8988T (cell line): ENCODE measurements at places on chromosomes 12 and 14.

- DNase-seq: no peak
These were observed 102.7 kb upstream of the DACT1 start for GRCh38 chr14:58535044-58535443.

GRCh38 chr14:56195704-56196103 lies 77.5 kb downstream of the PELI2 start:
- DNase-seq: no peak

DNA sequence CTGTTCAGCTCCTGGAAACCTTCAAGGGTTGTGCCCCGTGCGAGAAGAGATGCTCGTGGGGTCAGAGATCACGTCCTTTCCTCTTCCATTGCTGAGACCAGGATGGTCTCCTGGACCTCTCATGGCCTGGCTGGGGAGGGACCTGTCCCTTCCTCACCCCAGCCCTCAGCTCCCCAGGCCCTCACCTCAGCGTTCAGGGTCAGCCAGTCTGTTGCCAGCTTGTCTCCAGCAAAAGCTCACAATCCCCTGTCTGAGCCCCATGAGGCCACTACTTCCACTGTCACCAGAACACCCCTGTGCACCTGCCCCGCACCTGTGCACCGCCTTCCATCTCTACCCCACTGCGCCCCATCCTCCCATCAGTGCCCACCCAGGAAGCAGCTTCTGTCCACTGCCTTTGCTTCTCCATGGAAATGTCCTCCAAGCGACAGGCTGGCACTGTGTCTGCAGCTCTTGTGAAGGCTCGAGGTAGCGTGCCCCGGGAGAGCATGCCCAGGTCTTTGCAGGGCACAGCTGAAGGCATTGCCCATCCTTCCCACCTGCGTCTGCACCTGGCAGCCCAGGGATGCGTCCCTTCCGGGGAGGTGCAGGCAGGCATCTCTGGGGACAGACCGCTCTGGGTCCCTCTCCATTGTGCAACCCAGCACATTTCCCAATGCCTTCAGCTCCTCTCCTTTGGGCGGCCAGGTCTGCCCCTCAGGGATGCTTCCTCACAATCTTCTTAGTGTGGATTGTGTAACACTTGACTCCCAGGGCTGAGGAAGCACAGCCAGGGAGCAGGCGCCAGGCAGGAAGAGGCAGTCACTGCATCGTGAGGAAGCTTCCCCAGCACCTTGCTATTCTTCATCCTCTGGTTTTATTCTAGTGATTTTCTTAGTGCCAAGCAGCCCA lies 179.6 kb downstream of the ADGRD1 start:
- no peak for DNase-seq

GRCh38 chr12:131855521-131856142 lies 27.4 kb downstream of the MMP17 start:
- DNase-seq: peak; percentile 24

- no peak for DNase-seq
These were observed 364.7 kb downstream of the BCAT1 start for GRCh38 chr12:24584032-24584675.

DNA sequence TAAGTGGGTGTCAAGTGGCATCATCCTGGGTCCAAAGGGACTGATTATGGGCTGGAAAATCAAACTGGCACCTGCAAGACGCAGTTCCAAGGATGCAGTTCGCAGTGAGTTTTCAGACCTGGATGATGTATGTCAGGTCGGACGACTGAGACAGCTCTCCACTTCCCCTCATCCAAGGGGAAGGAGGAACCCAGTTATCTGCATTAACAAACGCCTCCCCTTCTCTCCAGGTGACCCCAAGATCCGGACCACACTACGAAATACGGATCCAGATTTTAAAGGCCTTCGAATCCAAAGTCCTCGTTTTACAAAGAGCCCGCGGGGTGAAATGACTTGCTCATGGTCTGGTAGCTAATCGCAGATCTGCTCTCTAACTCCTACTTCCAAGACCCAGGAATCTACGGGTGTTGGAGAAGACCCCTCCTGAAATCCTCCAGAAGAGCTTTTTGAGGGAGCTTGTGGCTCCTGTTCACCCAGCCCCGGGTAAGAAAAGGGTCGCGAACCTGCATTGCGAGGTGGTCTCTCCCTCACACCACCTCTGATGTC lies 460 bp upstream of the SYNE2 start:
- DNase-seq: no peak

GRCh38 chr12:64427988-64428387 lies 23.8 kb downstream of the XPOT start:
- DNase-seq: no peak

- DNase-seq: no peak
These were observed 9.8 kb downstream of the RARG start for GRCh38 chr12:53222170-53222721.

DNA sequence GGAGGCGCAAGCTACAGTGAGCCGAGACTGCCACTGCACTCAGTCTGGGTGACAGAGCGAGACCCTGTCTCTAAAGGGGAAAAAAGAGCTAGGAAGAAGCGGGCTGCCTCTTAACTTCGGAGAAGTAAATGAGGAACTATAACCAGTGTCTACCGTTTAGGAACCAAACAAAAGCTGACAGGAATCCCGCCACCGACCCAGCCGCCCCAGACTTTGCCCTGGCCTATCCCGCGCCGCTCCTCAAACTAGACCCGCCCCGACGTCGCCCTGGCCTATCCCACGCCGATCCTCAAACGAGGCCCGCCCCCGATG lies 568 bp upstream of the SIVA1 start:
- peak; percentile 96 for DNase-seq

- no peak for DNase-seq
These were observed 45.5 kb downstream of the FGD4 start for GRCh38 chr12:32444895-32445294.

DNA sequence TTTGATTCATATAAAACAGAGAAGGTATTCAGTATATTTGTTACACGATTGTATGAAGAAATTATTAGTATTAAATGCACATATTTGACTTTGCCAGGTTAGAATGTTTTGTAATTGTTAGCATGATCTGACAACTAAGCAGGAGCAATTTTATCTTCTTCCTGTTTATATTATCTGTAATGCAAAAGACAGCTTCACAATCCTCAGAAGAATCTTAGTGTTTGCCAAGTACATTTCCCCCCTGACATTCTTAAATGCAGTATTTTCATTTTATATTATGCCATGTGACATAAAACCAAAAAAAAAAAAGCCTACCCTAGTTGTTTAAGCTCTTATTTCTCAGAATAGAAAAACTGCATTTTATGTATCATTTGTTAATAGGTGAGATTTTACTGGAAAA lies 469.4 kb downstream of the FOXG1 start:
- DNase-seq: no peak

- no peak for DNase-seq
These were observed 965.2 kb downstream of the VRK1 start for GRCh38 chr14:97762386-97762785.

DNA sequence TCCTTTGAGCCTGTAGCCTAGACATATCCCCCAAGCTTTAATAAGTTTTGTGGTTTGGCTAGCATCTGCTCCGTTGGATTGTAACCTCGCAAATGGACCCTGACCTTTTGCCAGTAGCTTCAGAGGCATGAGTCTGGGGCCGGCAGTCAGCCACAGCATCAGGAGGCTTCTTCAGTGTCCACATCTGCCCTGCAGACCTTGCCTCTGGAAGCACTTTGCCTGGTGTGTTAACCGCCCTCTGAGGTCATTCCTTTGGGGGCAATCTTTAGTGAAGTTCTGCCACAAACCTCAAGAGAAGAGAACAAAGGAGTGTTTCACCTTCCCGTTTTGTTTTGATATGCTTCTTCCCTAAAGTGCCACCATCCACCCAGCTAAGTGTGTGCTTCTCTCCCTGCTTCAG lies 71.4 kb downstream of the GNS start:
- DNase-seq: no peak

DNA sequence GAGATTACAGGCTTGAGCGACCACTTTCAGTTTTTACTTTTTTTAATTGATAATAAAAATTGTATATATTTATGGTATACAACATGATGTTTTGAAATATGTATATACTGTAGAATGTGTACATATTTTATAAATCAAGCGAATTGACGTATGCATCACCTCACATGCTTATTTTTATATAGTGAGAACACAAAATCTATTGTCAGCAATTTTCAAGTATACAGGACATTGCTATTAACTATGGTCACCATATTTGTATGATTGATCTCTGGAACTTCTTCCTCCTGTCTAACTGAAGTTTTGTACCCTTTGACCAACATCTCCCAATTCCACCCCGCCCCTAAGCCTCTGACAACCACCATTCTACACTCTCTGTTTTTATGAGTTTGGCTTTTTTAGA lies 56.3 kb upstream of the KICS2 start:
- DNase-seq: no peak

GRCh38 chr12:132326646-132327045 lies 2.7 kb downstream of the GALNT9 start:
- DNase-seq: no peak

DNA sequence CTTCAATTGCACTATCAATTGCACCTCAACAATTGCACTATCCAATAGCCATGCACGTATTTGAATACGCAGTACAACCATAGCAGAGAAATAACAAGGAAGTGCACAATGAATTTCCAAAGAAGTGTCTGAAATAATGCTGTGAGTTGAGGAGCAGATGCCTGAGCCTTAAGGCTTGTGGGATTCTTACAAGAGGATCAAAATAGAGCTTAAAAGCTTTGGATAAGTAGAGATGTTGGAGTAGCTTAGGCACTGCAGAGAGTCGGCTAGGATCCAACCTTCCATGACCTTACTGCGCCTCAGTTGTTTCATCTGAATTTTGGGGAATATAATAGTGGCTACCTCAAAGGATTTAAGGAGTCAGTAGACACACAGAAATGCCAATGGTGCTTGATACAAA lies 196.1 kb upstream of the FLRT2 start:
- no peak for DNase-seq

DNA sequence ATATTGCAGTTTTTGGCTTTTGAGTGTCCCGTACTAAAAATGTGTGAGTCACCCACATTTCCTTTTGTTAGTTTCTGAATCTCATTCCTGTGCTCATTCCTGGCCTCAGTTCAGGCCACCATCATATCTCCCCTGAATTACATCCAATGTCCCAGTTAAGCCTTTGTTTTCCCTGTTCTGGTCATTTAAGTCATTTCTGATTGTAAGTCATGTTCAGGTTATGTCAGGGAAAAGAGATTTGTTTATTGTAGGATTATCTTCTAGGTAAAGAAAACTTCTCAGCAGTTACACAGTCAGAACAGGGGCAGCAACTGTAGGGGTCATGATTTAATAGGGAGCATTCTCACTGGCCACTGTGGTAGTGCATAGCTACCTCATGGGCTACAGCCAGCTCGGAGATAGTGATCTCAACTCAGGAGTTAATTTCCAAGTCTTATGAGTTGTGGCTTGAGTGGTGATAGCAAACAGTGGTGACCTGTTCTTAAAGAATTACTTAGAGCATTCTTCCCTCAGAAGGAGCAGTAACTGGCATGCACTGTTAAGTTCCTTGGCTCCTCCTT lies 6.7 kb downstream of the DDX47 start:
- DNase-seq: no peak

DNA sequence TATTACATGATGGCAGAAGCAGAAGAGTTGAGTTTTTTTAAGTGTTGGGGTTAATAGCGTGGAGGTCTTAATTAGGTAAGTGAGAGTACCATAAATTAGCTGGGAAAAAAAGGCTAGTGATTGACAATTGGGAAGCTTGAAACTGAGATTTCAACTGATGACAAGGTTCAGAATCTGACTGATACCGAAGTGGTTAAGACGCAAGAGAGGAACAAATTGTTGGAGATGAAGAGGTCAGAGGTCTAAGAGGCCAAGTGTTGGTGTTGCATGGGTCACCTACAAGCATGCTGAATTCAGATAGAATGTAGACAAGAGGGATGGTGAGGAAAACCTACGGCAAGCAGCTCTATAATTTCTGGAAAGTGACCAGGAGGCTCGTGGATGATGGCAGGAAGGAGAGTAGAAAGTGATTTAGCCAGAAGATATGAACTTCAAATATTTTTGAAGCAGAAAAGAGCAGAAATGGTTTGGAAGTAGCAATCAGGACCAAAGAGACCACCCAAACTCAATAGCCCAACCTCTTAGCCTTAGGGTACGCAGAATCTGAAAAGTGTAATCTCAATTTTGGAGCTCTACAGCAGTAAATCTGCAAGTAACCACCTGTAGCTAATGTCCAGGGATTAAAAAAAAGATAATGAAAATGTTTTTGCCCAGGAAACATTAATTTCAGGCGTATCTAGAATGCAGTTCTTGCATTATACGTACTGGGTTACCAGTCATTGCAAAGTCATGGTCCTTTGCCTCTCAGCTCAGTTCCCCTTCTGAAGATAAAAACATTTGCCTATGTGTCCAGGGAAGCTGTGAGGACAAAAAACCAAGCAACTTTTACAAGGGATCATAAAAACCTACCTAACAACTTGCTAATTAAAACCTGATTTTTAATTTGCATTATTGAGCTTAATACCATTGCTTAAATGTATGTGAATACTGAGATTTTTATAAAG lies 1.7 kb upstream of the TMPO start:
- DNase-seq: no peak

DNA sequence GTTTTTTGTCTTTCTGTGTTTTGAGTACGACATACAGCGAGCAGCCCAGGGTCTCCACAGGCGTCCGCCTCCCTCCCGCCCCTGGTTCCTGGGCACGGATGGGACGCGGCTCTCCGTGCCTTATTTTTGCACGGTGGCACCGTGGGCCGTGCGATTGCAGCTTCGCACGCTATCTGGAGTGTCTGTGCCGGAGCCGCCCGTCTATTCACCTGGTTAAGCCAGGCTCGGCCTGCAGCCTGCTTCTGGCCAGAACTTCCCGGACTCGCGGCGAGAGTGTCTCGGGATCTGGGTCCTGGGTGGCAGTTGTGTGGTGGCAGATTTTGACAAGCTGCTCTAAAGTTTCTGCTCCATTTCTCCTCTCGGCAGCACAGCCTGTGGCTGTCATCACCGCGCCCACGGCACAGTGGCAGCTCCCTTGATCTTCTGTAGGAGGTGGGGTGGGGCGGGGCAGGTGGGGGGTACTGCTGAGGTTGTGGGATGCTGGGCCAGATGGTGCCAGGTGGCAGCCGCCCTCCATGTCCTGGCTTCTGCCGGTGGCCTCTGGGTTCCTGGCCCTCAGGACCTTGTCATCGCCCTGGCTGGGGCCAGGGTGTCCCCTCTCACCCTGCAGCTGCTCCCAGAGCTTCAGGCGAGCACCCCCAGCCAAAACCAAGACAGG lies 2.9 kb downstream of the MMP17 start:
- DNase-seq: no peak

DNA sequence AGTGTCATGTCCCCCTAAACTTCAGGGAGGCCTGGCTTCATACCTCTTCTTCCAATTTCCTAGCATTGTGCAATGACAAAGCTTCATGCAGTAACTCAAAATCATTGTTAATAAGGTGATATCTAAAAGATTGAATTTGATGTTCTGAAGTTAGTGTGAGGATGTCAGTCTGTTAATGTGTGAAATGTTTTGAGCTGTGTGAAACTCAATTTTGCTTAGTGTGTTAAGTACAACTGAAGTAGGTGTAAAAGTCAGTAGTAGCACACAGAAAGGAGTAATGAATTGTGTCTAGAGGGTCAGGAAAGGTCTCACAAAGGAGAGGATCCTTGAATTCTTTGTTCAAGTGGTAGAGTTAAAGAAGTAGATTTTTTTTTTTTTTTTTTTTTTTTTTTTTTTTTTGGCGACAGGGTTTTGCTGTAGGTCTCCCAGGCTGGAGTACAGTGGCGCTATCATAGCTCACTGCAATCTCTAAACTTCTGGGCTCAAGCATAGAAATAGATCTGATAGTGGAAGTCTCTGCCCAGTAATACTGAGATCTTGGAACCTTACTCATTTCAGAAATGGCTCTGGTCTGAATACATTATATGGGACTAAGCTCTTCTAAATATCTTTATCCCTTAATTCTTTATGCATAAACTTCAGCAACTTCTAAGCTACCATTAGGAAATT lies 63.9 kb downstream of the FUT8 start:
- no peak for DNase-seq
